Airway epithelial cell (primary cell): ENCODE measurements at places on chromosomes 12 and 14. TPM values are rescaled to one million over a fixed set of nuclear protein-coding genes. Genes with fewer than 3 reads are reported as not detected.

Gene MLH3
- 8.3 and 8.4 TPM in 2 replicates for total RNA-seq

Gene NKX2-1
- 9.1 and 10.6 TPM in 2 replicates for total RNA-seq

Gene FAM181A
- 0.09 and 0.99 TPM in 2 replicates for total RNA-seq

Gene PPM1A
- 9.8 and 15.4 TPM in 2 replicates for total RNA-seq

Gene VSIG10
- 7.1 and 9.9 TPM in 2 replicates for total RNA-seq

Gene JKAMP
- total RNA-seq: 38.2 and 48.8 TPM in 2 replicates

Gene OASL
- total RNA-seq: 0.49 and 0.51 TPM in 2 replicates

Gene RBM19
- 10.7 and 14.3 TPM in 2 replicates for total RNA-seq

Gene SAMD15
- 0.35 and 0.56 TPM in 2 replicates for total RNA-seq

Gene SLCO1B1
- not detected in 2 replicates for total RNA-seq

Gene TECPR2
- total RNA-seq: 6.3 and 8.0 TPM in 2 replicates

Gene RDH16
- 0.28 and 0.49 TPM in 2 replicates for total RNA-seq

Gene EXOC3L4
- not detected in 2 replicates for total RNA-seq

Gene FBXO34
- total RNA-seq: 11.4 and 14.1 TPM in 2 replicates

Gene CLEC4A
- total RNA-seq: 0.42 TPM in 1 of 2 replicates, not detected in the other

Gene STAB2
- total RNA-seq: not detected in 2 replicates
